ENCODE measurements at places on chromosomes 3 and 15.

DNA sequence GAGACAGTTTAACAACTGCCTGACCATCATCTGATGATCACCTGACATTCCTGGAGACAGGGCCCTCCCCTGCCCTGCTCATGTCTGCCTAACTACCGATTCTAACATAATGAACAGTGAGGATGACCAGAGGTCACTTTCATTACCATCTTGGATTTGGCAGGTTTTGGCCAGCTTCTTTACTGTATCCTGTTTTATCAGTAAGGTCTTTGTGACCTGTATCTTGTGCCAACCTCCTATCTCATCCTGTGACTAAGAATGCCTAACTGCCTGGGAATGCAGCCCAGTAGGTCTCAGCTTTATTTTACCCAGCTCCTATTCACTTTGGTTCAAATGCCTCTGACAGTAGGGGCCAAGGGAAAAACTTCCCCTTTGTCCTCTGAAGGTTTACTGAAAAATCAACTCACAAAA lies 40.2 kb downstream of the METTL6 start:
- no peak for DNase-seq

DNA sequence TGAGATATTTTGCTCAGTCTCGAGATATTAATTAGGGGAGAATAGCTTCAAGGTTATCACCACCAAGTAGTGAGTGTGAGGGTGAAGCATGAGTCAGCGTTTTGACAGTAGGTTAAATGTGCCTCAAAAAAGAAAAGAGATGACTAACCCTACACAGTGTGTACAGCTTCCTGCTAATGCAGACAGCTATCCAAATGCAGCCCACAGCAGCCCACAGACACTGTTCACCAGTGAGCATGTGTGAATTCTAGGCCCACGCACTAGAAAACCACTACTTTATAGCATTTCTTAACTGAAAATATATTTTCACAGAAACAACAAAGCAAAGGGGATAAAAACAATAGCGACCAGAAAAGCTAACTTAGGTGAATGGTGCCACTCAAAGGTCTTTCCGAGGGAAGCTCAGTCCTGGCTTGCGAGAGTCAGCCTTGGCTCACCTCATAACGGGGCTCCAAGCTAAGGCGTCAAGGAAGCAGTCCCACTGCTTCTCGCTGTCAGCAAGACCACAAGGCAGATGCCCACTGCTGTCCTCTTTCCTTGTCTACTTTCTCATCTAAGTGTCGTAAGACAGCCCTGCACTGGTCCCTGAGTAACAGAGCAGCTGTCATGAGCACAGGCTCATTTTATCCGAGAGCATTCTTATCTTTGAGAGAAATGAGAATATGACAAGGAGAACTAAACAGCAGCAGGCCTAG lies 47.6 kb downstream of the TXNRD3 start:
- no peak for DNase-seq

DNA sequence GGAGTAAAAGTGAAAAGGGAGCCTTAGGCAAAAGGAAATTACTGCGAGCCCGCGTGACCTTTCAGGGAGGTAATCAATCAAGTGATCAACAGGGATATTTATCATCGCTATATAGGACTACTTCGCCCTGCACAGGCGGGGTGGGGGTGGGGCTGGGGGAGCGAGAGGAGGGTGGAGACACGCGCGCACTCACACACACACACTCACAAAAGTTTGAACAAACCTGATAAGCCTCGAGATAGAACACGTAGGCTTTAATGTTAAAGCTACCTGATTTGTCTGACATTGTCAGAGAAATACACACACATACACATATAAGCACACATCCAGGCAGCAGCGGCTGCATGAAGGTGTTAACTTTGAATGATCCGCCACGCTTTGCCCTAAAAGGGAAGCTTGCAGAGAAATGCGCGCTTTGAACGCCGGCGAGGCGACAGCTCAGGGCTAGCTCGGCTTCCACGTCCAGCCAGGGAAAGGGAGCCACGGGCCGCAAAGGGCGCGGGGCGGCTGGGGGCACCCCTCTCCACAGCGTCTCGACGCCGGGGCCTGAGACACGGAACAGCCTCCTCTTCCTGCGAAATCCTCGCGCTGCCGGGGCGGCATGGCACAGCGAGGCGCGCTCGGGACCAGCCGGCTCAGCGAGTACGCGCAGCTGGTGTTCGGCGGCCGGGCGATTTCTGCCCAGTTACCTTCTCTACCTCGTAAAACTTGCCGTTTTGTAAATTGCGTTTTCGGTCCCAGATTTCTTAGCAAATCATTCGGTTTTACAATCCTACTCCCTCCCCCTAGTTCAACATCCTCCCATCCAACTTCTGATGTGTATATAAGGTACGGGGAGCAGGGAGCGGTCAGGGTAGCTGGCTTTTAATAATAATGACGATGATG lies 4.8 kb upstream of the MECOM start:
- DNase-seq: no peak

GRCh38 chr15:101309436-101310160 lies 14.6 kb upstream of the SNRPA1 start:
- no peak for DNase-seq

DNA sequence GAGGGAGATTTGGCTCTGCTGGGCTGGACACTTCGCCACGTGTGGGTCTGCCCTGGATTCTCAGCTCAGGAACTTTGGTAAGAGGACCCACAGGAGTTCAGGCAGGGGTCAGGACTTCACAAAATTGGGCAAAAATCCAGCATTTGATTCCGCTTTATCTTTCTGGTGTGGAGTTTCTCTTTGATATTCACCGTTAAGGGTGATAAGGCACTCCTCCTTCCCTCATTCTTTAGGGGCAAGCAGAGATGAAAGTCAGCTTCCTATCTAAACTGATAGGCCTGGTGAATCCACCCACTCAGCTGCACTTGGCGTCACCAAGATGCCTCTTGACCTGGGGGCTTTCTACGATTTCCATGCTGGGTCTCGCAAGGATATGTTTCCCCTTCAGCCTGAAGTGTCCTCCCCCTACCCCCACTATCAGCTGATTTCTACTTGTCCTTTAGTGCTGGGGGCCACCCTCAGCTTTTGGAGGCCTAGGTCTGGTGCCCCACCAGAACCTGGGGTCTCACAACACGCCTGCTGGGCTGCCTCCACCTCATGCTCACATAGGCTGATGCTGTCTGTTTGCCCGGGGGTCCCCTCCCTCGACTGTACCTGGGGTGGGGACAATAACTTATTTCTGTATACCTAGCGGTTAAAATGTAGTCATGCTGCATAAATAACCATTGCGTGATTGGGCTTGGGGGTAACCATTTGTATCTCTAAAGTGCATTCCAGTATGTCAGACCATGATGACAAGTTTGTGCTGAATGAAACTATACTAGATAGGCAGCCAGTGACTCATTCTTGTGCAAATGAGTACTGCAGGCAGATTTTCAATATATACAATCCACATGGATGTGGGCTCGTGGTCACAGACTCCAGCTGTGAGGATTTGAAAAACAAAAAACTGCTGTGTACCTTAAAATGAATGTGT lies 248.3 kb downstream of the ADAMTS17 start:
- no peak for DNase-seq

DNA sequence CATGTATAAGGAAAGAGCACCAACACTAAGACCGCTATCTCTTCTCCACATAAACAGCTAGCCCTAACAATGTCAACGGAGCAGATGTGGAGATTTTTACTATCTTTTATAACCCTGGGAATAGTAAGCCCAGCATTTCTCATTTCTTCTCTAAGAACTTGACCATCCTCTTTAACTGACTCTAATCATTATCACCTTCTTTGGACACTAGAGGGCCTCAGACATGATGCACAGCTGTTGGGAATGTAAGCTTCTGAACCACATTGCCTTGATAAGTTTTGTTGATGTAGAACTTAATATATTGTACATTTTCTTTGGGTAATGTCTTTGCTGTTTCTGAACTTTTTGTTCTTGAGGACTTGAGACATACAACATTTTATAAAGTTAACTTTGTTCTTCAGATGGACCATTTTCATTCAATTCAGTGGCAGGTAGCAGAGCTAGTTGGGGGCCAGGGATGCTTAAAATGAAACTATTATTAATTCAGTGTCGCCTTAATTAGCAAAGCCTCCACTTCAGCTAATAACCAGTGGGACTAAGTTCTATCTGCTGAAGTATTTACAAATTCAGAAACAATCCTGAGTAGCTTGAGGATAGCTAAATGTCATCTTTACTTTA lies 9.6 kb upstream of the TAGLN3 start:
- DNase-seq: no peak

GRCh38 chr3:123791898-123792297 lies 92.2 kb downstream of the MYLK start:
- DNase-seq: no peak

DNA sequence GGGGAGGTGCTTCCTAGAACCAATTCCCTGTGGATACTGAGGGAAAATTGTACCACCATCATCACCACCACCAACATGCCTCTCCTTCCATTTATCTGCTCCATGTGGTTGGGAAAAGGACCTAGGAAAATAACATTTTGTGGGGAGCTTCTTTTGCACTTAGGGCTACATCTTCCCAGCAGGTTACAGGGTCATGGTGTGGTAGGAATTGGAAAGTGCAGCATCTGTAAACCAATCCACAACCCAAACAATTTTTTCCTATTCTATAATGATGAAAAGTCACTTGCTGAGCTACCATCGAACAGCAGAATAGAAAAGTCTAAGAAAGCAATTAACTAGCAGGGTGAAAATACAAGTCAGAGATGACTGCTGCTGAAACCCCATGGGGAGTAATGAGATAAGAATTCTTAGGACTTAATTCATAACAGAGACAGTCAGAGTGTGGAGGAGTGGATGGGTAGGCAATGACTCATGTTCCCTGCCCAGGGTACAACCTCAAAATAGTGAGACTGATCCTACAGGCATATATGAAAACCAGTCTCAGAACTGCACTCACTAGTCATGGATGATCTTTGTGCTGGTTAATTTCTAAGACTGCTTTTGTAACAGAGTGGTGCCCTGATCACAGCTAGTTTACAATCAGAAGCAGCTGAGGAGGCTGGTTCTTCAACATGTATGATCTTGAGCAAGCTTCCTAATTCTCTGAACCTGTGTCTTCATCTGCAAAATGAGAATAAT lies 38.1 kb upstream of the LEKR1 start:
- no peak for DNase-seq

DNA sequence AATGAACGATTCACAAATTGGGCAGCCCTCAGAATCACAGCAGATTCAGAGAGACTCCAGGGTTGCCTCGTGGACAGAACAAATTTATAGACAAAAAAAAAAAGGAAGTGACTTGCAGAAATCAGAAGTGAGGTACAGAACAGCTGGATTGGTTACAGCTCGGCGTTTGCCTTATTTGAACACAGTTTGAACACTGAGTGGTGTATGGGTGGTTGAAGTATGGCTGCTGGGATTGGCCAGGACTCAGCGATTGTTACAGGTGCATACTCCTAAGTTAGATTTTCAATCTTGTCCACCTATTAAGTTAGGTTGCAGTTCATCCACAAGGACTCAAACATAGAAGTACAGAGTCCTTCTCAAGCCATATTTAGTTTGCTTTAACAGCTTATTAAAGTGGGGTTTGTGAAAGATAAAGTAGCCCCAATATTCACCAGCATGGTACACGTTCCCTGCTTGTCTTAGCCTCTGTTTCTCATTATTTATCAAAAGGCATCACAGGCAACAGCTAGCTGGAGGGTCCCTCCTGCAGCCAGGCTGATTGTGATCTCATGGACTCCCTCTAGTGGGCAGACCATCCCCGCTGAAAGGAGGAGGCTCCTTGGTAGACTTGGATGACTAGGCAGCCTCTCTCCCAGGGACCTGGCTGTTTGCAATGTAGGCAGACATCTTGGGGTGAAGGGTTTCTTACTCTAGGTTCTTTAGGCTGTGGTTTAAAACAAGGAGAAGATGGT lies 17.6 kb upstream of the ALDH1L1 start:
- DNase-seq: no peak

GRCh38 chr3:57298041-57298440 lies 5.6 kb upstream of the ASB14 start:
- DNase-seq: no peak

- DNase-seq: no peak
Measured at GRCh38 chr3:188458756-188459155, 304.8 kb downstream of the LPP start.

Measured in mesothelial cell of epicardium (in vitro differentiated cells).